Lung (tissue), 17 donors: ENCODE measurements at places on chromosomes 2 and 18. TPM values are rescaled to one million over a fixed set of nuclear protein-coding genes. Genes with fewer than 3 reads are reported as not detected.

Gene CENPA
- 0.71 TPM for total RNA-seq

Gene RAD51AP2
- total RNA-seq = 0.46 TPM

Gene FABP1
- total RNA-seq = 0.40 TPM

Gene ALK
- 0.25 TPM for total RNA-seq

Gene DLGAP1
- total RNA-seq = 11.8 TPM

Gene AGXT
- total RNA-seq = 0.61 TPM

Gene CNGA3
- total RNA-seq = 0.40 TPM

Gene OXER1
- total RNA-seq = 1.7 TPM

Gene C1GALT1C1L
- 0.40 TPM for total RNA-seq

Gene KIAA1328
- total RNA-seq = 48.1 TPM

Gene SERPINB2
- 1.3 TPM for total RNA-seq

Gene ELOA2
- total RNA-seq = not detected

DNA sequence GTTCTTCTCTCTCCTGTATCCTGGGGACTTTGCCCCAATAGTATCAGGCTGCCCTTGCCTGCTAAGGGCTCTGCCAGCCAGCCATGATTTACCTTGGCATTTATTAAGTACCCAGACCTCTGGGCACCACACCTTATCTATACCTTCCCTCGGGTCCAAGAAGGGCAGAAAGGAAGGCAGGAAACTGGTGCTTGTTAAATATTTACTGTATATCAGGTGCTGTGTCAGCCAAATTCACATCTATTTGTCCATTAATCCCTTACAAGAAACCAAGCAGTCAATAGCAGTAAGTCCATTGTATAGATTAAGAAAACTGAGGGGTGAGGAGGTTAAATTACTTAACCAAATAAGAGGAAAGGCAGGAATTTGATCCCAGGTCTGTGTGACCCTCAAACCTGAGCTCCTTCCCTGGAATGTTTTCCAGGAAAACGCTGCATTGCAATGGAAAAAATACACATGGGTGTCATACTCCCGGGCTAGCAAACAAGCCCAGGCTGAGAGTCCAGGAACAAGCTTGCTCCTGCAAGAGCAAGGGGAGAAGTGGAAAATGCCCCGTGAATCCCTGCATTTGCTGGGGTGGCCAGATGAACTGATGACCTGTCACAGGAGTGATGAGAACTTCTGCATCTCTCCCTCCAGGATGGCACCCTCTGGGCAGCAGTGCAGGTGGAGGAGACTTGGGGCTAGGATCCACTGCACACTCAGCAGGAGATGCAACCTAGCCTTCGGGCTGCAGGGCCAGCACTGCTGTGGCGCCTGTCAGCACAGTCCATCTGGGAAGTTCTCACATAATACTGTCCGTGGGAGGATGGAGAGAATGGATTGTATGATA lies 30.4 kb downstream of the CIB4 start:
- DNase-seq = peak; percentile 46

GRCh38 chr2:205925373-205926337 lies 160.3 kb downstream of the INO80D start:
- DNase-seq = peak; percentile 86

- no peak for DNase-seq
Observed at GRCh38 chr2:1488851-1489250, 75.6 kb downstream of the TPO start.

- DNase-seq = no peak
Observed at GRCh38 chr2:118031566-118031965, 17.7 kb upstream of the CCDC93 start.

DNA sequence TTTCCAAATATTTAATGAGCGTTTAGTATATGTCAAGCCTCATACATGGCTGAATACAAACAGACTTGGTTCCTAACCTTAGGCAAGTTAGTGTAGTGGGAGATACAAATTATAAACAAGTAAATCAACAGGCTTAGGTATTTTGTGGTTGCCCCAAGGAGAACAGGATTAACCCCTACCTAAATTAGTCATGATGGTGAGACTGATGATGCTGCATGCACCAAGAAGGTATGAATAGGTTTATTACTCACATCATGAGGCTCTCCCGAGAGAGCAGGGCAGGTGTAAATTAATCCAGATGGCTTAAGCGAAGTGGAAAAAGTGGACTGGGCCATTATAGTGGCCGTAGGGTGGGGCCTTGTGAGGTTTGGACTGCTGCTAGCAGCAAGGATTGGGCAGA lies 118.1 kb upstream of the GCFC2 start:
- no peak for DNase-seq

DNA sequence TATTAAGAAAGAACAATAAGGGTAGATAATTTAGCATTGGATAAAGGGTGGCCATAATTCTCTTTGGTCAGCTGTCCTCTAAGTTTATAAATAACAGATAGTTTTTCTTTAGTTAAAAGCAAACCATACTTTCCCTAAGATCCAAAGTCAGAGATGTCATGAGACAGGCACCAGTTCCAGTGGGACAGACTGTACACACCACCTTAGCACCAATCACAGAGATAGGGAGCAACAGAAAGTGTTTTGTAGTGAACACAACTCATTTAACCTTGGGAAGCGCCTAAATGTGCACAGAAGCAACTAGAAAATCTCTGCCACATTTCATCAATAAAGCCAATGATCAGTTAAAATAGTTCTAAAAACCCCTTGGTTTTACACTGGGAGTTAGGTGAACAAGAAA lies 186.8 kb upstream of the SMAD7 start:
- DNase-seq = no peak

GRCh38 chr2:6441800-6442199 lies 423.9 kb downstream of the CMPK2 start:
- DNase-seq = no peak

GRCh38 chr2:201661366-201661765 lies 18.1 kb upstream of the TMEM237 start:
- no peak for DNase-seq

DNA sequence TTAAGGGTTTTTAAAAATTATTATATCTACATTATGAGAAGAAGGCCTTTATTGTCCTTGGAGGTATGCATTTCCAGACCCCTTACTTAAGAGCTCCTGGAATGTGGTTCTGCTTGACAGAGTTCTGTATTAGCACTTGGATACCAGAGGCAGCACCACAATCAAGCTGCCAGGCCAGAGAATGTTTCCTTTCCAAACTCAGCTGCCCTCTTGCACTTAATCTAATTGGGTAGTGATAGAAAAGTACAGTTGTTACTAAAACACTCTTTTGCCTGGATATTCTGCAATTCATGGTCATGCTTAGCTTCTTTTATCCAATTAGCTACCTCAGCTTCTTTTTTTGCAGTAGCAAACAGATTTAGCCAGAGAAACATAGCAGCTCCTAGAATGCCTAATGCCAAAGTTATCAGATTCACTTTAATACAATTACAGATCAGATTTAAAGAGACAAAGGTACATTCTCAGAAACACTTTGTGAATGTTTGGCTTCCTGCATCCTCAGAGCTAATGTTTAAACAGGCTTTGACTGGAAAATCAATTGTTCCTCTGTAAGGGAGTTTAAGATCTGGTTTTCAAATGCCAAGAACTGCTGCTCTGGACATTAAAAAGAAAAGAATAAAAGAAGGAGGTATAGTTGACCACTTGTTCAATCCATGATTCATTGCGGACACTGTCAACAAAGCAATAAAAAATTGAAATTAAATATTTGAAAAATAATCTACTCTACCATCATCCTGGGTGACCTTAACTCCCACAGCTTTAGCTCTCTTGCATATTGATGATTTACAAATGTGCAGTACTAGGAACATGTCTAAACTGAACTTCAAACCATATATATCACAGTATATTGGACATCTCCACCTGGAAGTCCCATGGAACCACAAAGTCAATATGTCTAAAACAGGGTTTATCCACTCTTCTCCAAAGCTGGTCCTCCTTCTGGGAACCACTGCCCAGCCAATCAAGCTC lies 12.8 kb downstream of the NOSTRIN start:
- no peak for DNase-seq

- no peak for DNase-seq
Observed at GRCh38 chr18:72672364-72673184, 128.4 kb upstream of the CBLN2 start.

- no peak for DNase-seq
Observed at GRCh38 chr2:46537624-46538295, 58.4 kb downstream of the TMEM247 start.

GRCh38 chr18:63319383-63320122 lies at the start of gene BCL2:
Gene BCL2 (minus strand): TSS chr18:63319769.
- DNase-seq = peak; percentile 81

DNA sequence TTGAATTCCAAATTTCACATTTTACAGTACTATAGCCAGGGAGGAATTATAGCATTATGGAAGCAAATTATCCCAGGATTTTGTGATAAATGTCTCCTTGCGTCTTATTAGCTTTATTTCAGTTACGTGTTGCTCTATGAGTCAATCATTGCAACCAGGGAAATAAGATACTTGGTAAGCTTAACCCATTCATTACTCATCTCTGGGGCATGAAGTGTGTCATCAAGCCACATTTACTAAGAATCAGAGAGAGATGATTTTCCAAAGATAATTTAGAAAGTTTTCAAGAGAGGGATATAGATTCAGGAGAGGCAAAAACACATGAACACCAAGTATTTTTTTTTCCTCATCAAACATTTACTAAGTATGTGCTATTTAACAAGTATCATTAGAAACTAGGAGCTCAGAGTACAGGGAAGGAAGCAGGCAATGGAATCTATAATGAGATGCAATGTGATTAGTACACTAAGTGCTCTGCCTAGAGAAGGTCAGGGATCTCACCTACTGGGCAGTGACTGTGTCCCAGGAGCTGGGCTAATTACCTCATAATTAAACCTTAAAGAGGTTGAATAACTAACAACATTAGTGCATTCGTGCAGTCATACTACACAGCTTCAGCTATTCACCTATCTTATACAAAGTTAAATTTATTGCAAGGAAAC lies 217.8 kb upstream of the NXPH2 start:
- no peak for DNase-seq

- no peak for DNase-seq
Observed at GRCh38 chr18:28494151-28494550, 317.2 kb upstream of the CDH2 start.

GRCh38 chr18:22191346-22191695 lies 21.9 kb downstream of the GATA6 start:
- peak; percentile 75 for DNase-seq

GRCh38 chr2:76296438-76296837 lies 585.7 kb upstream of the GCFC2 start:
- DNase-seq = no peak

GRCh38 chr2:37585982-37586621 lies 85.3 kb downstream of the CDC42EP3 start:
- no peak for DNase-seq

DNA sequence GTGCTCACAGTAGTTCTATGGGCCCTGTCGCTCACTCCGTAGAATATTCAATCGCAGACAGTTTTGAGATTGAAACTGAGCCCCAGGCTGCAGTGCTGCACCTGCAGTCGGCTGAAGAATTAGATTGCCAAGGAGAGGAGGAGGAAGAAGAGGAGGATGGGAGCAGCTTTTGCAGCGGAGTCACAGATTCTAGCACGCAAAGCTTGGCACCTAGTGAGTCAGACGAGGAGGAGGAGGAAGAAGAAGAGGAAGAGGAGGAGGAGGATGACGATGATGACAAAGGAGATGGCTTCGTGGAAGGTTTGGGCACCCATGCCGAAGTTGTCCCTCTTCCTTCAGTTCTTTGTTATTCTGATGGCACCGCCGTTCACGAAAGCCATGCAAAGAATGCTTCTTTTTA lies 115.2 kb downstream of the GALNT3 start:
- no peak for DNase-seq

DNA sequence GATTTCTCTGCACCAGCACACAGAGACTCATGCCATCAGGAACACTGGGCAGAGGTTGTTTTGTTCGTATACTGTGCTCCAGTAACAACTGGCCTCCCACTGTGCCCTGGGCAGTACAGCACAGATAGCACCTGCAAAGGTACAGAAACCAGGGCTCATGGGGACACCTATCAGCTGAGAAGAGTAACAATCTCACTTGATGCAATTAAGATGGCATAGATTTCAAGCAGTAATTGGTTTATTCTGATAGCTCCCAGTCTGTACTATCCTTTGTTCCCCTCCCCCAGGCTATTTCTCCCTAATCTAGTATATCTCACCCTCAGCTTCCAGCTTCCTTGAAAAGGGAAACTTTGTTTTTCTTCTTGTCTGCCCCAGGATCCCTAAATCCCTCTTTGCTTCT lies 343.9 kb upstream of the MMADHC start:
- no peak for DNase-seq
